ENCODE measurements at places on chromosomes 7 and 10. TPM values are rescaled to one million over a fixed set of nuclear protein-coding genes. Genes with fewer than 3 reads are reported as not detected.
A peak's percentile ranks its signal among the peaks of the same experiment; 100 is the strongest.

The HMX3 gene
- not detected for total RNA-seq

The STAG3 gene
- 0.74 TPM for total RNA-seq

GRCh38 chr7:16590424-16590823 is 55.1 kb downstream of the ANKMY2 start:
- DNase-seq: no peak

DNA sequence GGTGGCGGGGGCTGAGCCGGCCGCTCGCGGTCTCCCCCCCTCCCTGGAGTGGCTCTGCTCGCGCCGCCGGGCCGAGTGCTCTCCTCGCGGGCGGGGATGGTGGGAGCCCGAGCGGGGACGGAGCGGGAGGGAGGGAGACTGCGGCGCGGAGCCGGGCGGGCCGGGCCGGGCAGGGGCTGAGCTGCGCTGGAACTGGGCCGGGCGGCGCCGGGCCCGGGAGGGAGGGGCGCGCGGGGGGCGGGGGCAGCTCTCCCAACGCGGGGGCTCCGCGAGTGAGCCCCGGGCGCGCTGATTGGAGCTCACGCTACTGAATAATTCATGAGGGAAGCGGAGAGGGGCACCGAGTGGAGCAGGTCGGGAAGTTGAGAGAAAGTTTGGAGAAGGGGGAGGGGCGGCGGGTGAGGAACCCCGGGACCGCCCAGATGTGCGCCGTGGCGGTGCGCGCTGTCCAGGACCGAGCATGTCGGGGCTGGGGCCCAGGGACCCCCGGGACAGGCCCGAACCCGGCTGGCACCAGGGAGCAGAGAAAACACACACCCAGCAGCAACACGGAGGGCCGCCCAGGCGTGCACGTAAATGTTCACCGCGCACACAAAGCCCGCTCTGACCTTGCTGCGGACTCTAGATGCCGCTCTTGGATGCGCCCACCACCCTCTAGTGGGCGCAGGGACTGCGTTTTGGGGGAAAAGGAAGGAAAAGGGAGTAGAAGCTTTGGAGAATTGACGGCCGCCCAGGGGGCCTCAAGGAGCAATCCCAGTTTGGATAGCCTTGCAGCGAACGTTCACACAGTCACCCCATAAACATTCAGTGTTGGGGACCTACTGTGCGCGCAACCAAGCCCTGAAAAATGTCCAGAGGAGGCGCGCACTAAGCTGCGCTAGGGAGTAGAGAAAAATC is at the start of gene EPHB4:
TSS of gene EPHB4 (minus strand) at position 194 of the 897 bp plus-strand sequence. CDS start 493 bp downstream, outside the sequence.
- DNase-seq: peak; percentile 84

GRCh38 chr7:2012981-2013380 is 219.8 kb downstream of the MAD1L1 start:
- DNase-seq: peak; percentile 61

GRCh38 chr7:151774951-151775350 is 102.0 kb downstream of the PRKAG2 start:
- no peak for DNase-seq
